GM12865 (cell line): ENCODE measurements at places on chromosomes 11 and 22.
A peak's percentile ranks its signal among the peaks of the same experiment; 100 is the strongest.

GRCh38 chr11:47185305-47186075, 744 bp downstream of the PACSIN3 start:
- DNase-seq, result no peak

- DNase-seq, result no peak
Measured at GRCh38 chr22:42960531-42961399, 54.2 kb downstream of the PACSIN2 start.

DNA sequence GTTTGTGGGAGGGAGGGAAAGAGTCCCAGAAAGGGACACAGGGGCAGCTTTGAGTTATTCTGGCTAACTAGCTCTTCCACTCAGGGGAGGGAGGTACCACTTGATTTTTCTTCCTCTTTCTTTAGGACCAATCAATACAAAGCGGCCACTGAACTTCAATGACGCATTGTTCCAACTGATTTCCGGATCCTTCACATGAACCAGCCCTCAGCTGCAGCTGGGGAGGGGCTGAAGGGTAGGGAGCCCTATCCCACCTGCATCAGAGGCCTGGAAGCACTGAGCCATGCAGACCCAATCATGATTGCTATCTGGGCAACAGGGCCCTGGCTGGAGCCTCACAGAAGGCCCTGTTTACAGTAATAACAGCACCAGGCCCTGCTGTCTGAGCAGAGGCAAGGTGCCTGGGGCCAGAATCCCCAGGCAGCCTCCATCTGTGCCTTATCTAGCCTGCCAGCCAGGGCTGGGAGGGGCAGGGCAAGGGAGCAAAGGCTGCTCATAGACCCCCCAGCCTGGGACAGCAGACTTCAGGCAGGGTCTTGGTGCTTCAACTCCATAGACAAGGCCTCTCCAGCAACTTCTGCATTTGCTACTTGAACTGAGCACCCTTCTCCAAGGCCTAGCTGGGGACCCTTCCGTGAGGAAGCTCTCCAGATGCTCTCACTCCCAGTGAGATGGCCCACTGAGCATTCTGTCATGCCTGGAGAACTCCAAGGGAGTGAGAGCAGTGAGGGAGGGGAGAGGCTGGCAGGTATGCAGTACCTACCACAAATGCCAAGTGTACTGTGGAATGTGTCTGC, 22.5 kb downstream of the CLPB start:
- peak; percentile 43 for DNase-seq

DNA sequence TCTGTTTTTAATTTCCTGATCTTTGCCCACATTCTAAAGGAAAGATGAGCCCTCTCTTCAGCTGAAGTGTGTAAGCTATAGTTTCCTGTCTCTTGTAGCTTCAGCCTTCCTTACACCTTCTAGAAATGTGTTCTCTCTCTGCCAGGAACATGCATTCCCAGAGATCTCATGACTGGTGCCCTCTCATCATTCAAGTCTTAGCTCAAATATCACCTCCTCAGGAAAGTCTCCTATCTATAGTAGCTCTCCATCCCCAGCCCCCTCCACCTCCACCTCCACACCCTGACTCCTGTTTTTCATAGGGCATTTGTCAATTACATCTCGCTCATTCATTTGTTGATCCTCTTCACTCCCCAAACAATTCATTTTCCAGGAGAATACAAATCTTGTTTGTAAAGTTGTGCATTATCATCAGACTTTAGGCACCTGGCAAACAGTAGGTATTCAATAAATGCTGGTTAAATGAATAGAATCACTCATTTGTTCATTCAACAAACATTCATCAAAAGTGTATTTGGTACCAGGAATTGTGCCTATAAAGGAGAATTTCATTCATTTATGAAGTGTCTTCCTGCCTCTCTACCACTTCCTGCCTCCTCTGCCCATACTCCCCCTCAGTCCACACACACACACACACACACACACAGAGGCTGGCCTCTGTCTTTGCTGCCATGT, 160.3 kb downstream of the BBOX1 start:
- no peak for DNase-seq

GRCh38 chr11:98060759-98061158, 960.0 kb upstream of the CNTN5 start:
- DNase-seq, result no peak

- peak; percentile 46 for DNase-seq
Measured at GRCh38 chr11:80365076-80365725, 924.4 kb upstream of the TENM4 start.

DNA sequence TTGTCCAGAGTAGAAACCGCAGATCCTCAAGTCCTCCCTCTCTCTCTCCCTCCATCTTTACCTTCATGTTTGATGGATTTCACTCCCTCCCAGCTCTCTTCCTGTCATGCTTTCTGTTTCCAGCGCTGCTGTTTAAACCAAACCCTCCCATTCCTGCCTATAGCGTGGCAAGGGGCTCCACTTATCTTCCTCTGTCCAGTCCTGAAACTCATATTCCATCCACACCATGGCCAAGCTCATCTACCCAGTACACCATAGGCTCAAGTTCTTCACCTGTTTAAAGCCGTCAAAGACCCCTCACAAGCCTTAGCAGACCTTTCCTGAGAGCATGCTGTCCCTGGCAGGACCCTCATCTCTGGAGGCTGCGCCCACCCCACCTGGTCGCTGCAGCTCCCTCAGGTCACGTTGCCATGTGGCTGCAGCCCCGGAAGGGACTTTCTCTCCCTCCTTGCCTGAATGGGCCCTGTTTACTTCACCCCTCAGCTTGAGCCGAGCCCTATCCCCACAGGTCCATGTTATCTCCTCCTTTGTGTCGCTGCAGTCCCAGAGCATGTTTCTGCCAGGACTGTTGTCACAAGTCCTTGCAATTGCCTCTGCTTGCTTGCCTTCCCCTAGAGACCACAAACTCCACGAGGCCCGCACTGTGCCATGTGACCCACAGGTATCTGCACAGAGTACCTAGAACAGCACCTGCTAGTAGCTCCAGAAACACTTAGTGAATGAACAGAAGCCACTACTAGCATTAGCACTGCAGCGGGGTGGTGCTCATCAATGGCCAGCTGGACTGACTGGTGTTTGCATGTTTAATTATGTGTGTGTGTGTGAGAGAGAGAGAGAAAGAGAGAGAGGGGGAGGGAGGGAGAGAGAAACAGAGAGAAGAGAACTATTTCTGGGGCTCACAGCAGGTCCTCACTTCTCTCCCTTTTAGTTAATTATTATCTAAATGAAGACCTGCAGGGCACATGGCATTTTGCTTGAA, 149.4 kb upstream of the SNX19 start:
- no peak for DNase-seq

DNA sequence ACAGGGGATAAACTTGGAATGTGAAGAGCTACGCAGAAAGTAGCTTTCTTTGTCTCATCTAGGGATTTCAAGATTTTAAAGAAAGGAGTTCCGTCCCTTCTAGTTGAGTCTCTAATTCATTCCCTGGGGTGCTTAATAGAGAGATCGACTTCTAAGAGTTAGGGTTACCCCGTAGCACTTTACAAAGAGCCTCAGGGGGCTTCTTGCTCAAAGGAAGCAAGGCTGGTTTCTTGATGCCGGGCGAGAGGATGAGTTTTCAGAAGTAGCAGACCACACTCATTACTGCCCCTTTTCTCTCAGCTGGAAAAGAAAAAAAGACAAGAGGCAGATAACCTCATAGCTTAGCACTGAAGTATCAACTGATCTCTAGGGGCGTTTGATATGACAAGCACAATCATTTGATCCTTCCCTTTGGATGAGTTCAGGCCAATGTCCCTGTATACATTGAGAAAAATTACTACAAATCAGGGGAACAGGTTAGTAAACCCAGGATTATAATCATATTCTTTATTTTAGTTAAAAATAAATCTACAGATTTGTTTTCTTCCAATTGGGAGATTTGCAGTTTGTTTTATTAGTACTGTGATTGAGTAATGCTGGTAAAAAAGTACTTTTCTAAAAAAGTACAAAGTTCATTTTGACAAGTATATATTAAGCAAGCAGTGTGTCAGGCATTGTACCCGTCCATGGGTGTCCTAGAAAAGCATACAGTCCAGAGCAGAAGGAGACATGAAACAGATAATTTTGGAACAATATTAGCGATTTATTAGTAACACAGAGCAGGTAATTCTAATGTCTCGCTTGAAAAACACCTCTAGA, 18.7 kb downstream of the ELMOD1 start:
- DNase-seq, result no peak

GRCh38 chr11:57639321-57640067, 10.2 kb downstream of the YPEL4 start:
- DNase-seq, result no peak

DNA sequence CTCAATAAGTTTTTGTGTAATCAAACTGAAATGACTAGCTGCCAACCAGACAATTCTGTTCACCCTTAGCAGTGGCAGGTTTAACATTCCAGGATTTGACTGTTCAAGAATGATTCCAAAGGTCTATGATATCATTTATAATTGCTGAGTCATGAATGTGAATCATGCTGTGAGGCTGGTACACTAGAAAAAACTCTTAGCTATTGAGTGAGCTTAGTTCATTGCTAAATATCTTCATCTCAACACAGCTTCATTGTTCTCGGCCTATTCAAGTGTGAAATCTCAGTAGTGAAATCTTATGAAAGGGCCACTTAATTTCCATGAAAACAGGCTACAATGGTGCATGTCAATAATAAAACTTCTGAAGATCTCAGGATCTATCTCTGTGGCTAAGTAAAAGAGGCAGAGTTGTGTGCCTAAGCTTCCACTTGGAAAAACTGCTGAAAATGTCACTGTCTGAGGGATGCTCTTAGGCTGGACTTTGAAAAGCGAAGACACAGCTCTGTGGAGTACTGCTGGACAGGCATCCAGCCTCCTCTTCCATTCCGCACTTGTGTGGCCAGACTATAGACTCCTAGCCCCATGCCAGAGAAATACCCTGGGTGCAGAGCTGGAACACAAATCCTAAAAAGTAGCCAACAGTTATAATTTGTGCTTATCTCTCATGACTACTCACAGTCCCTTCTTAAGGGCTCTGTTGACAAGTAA, 12.8 kb downstream of the AQP11 start:
- no peak for DNase-seq

DNA sequence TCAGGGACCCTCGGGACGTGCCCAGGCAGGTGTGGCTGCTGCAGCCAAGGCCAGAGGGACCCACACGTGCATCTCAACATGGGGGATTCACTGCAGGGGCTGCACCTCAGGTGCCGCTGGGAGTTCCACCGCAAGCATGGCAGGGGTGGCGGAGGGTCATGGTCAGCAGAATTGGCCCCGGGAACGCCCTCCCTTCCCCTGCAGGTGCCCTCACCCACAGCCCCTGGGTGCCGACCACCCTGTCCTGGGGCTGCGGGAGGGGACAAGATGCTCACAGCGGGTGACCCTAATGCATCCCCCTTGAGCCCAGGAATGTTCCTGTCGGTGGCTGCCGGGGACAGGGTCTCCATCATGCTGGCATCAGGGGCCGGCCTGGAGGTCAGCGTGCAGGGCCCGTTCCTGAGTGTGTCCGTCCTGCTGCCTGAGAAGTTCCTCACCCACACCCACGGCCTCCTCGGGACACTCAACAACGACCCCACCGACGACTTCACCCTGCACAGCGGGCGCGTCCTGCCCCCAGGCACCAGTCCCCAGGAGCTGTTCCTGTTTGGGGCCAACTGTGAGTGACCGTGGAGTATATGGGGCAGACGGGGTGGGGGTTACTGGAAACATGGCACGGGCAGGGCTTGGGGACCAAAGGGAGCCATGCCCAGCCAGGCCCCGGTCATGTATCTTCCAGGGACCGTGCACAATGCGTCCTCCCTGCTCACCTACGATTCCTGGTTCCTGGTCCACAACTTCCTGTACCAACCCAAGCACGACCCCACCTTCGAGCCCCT, 5.8 kb downstream of the SUSD2 start:
- DNase-seq, result peak; percentile 0

DNA sequence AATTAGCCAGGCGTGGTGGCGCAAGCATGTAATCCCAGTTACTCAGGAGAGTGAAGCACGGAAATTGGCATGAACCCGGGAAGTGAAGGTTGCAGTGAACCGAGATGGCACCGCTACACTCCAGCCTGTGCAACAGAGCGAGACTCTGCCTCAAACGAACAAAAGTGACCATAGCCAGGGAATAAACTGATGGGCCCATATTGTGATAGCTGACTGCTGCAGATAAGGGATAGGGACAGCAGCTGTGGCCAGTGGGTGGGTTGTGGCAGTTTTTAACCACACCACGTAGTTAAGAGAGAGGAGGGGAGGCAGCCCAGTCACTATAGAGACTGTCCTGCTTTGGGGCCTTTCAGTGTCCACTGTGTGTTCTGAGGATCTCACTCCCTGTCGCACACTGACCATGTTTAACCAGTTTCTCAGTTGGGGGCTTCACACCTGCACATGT, 58.9 kb downstream of the PISD start:
- no peak for DNase-seq

- DNase-seq, result no peak
Measured at GRCh38 chr11:94036096-94036495, 14.9 kb downstream of the HEPHL1 start.
